ENCODE measurements at places on chromosomes 16 and 17.

DNA sequence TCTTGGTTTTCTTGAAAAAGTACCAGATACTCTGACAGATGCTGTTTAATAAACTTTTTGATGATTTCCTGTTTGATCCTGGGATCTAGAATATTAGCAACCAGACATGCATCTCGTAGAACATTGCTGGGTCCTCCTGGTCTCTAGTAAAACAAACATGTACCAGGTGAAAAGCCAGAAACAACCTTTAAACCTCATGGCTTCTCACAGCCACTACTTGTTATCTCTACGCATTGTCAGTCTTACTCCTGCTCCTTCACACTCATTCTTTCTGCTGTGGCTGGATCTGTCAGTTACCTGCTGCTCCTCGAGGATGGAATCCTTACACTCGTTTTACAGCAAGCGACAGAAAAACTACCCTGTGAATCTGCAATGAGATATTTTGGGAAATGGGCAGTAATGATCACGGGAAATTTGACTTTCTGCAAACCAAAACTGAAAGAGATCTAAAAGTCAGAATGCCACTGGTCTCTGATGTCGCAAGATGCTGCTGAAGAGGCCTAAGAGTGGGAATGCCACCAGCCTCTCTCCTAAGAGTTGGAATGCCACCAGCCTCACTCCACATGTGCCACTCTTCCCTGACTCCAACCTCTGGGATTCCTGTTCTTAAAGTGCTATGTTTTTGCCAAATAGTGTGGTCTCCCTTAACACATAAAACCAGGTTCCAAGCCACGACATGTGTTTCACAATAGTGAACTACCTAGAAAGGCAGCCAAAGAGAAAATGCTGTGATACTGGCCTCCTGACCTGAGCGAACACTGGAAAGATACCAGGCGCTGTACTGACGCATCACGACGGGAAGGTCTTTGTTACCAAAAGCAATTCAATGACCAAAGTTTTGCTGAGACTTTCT, 86.3 kb downstream of the VPS53 start:
- DNase-seq, result no peak

DNA sequence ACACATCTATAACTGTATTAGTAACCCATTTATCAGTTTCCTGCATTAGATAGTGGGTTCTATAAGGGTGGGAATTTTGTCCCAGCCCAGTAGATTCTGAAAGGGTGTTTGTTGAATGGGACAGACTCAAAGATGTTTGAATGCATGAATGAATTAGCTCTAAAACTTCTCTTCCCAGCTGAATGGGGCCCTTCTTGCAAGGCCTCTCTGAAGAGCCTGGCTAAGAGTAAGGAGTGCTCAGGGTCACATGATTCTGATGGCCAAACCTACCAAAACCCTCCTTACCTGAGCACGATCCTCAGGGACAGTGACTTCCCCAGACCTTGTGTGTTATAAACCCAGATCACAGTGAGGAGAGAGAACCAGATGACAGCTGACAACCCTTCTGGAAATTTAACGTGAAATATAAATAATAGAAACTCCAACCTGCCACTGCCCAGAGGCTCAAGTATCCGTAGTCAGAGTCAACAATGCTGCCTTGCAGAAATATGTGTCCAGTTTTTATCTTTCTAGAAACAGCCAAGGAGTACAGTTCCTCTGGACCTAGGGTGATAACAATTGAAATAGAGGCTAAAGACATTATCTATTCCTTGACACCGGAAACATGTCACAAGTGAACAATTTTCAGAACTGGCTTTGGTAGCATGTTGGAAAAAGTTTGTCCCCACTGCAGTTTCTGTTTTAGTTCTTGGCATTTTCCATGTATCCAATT, 268.9 kb upstream of the MAF start:
- DNase-seq, result no peak

- DNase-seq, result no peak
Observed at GRCh38 chr16:80191928-80192327, 348.9 kb upstream of the DYNLRB2 start.

DNA sequence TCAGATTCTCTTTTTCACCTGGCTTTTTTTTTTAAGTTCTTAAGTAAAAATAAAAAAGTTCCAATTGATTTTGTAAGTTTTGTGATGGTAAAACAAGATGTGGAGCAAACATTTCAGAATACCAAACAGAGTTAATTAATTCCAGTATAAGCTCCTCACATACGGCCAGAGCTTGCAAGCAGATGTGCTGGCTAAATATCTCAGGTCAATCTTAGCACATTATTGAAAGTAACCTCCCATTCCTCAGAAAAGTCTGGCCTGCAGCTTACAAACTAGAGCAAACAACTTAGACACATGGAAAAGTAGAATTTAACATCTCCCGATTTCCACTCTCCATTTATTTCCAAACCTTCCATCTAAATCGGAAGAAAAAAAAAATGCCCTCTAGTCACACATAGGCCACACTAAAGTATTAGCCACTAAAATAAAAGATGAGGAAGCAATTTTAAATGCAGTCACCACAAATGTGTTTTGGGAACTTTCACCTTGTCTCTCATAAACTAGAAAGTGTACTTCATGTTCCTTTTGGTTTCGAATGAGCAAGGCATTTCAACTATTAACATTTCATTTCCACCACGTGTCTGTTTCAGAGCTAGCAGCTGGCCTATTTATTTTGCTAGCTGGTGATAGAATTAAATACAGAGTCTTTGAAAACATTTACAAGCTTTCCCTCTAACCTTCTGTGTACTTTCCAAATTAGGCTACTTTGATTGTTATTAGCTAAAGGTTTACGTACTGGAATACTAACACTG, 143.3 kb downstream of the STX8 start:
- no peak for DNase-seq

- no peak for DNase-seq
Observed at GRCh38 chr17:75981019-75981615, 2.1 kb downstream of the TEN1 start.

DNA sequence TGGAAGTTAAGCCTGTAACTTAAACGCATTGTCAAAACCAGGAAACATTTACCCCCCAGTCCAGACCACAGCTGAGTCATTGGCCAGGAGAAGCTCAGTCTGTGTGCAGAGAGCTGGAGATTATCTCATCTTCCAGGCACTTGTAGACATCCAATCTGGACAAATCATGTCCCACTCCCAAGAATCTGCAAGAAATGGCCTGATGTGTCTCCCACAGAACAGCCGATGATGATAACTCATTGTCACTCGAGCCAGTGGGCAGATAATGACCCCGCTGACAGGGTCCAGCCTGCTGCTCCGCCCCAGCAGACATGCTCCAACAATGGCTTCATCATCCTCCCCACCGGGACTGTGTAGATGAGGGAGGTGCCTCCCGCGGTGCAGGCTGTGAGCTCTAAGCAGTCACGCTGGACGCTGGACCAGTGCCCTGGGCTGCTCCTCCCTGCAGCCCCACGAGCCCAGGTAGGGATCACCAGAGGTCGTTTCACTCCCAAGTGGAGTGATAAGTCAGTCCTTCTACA, 322.5 kb downstream of the C16orf95 start:
- no peak for DNase-seq

Data from stimulated activated CD4-positive, alpha-beta T cell treated with anti-CD3 and anti-CD28 coated beads, TNF-alpha, amount 100 ng/mL, for 4 hours (primary cell).